ENCODE measurements at places on chromosomes 13 and 19.

- DNase-seq: no peak
Measured at GRCh38 chr19:1859331-1859781, 4.0 kb downstream of the KLF16 start.

GRCh38 chr19:35179830-35180229, 25.3 kb downstream of the FXYD5 start:
- DNase-seq: no peak

DNA sequence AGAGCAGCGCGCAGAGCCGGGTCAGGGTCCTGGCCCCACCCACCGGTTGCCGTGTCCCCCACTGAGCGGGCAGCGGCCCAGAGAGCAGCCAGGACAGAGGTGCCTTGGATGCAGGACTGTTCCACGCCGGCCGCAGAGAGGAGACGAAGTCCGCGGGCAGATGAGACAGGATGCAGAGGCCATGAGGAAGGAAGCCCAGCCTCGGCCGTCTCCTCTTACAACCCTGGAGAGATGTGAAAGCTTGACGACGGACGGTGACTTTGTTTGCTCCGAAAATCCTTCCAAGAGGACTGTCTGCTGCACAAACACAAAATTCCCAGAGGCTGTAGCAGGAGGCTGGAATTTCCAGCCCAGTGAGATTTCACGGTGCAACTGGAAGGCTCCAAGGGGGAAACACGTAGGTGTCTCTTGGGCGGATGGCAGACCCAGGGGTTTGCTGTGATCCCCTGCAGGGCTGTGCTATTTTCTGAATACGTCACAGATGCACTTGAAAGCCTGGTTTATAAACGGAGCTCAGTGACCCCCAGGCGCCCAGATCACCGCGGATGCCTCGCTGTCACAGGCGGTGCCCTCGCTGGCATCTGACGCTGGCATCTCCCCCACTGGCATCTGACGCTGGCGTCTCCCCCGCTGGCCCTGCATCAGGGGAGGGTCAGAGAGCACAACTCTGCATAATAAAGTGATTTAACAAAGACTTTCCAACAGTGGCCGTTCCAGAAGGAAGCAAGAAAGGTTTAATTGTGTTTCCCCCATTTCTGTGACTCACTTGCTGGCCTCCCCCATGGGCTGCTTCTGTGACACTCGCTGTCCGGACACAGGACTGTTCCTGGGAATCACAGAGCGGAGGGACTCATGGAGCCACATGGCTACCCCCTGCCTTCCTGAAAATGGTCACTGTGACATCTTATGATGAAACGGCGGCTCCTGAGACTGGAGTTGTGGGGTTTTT, 62.0 kb upstream of the C13orf46 start:
- no peak for DNase-seq

GRCh38 chr19:18798384-18799352, 7.6 kb upstream of the COMP start:
- DNase-seq: no peak

GRCh38 chr19:47243776-47244547, 12.4 kb upstream of the CCDC9 start:
- peak; percentile 97 for DNase-seq

- DNase-seq: no peak
Measured at GRCh38 chr19:13622766-13623715, 116.8 kb upstream of the CACNA1A start.

DNA sequence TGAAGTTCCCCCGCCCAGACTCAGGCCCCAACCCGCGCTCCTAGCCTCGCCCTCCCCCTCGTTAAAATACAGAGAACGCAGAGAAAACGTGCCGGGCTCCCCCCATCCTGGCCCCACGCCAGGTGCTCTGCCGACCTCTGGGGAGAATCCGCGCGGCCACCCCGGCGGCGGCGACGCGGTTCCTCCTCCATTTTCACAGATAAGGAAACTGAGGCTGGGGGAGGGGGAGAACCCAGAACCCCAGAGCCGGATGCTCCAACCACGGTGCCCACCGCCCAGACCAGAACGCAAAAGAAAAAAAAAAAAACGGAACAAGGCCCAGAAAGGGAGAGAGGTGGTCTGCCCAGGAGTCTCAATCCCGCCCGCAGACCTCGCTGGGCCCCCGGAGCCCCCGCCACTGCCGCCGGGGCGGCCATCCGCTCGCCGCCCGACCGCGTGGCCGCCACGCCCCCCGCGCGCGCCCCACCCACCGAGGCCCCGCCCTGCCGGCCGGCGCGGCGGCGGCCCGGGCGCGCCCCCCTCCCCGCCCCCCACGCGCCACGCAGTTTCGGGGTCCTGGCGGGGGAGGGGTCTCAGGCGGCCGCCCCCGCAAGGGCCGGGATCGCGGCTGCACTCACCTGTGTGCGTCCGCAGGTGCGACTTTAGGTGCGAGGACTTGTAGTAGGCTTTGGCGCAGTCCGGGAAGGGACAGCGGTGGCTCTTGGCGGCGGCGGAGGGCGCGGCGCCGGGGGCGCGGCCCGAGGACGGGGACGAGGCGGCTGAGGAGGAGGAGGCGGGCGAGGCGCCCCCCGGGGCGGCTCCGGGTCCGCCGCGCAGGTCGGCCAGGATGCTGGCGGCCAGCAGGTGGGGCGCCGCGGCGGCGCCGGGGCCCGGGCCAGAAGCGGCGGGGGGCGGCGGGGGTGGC, 703 bp downstream of the KLF16 start:
- DNase-seq: no peak

- DNase-seq: no peak
Measured at GRCh38 chr19:898663-899062, 5.4 kb downstream of the RNU6-9 start.

DNA sequence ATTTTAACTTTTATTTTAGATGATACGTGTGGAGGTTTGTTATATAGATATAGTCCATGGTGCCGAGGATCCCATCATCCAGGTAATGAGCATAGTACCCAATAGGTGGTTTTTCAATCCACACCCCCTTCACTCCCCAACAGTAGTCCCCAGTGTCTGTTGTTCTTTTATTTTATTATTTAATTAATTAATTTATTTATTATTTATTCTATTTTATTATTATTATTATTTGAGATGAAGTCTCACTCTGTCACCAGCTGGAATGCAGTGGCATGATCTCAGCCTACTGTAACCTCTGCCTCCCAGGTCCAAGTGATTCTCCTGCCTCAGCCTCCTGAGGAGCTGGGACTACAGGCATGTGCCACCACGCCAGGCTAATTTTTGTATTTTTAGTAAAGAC, 2086.2 kb downstream of the PCDH9 start:
- DNase-seq: no peak

GRCh38 chr19:56637976-56638555, 4.9 kb upstream of the SMIM17 start:
- no peak for DNase-seq

GRCh38 chr19:44725684-44726083, 22.8 kb upstream of the BCL3 start:
- DNase-seq: no peak

GRCh38 chr19:1076951-1077350, 10.0 kb downstream of the ARHGAP45 start:
- no peak for DNase-seq
